ENCODE measurements at places on chromosomes 5 and 9.

GRCh38 chr5:72386639-72387038, 66.5 kb downstream of the PTCD2 start:
- no peak for DNase-seq

DNA sequence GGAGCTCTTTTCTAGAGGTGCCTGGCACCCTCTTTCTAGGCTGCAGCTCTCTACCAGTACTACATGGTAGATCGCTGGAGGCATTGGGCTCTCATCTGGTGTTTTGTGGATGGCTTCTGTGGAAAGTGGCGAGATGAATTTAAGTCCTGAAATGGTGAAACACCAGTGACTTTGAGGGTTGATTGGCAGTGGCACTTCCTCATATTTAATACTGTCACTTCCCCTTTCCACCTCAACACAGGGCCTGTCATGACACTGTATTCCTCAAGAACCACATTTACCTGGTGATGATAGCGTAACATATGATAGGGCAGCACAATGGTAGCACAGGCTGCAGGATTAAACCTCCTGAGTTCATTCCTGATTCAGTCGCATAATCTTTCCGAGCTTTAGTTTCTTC, 132.1 kb downstream of the KDM4C start:
- no peak for DNase-seq

DNA sequence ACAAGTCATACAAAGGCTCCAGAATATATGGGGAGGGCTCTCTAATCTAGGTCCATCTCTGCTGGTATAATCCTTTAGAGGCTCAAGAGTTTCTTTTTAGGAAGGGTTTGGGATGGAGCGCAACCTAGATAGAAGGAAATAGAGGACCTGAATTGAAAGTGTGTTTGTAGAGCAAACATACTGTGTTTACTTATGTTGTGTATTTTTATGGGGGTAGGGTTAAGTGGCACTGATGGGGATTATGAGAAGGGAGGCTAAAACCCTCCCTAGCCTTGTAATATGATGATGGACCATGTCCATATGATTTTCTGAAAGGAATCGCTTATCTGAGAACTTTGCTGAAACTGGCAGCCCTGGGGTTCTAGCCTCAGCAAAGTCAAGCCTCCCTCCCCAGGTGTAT, 4.4 kb upstream of the ELL2 start:
- DNase-seq, result no peak

DNA sequence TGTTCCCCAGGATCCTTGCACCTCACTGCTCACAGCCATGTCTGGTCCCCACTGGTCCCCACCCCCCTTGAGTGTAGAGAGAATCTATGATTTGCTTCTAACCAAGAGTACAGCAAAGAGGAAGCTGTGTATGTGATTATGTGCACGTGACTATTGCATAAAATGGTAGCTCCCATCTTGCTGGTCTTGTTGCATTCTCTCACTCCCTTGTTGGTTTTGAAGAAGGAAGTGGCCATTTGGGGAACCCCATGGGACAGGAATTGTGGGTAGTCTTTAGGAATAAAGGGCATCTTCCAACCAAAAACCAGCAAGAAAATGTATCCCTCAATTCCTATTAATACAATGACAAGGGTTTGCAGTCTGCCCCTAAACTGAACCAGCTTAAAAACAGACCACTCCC, 5.2 kb upstream of the FCN2 start:
- DNase-seq, result no peak

DNA sequence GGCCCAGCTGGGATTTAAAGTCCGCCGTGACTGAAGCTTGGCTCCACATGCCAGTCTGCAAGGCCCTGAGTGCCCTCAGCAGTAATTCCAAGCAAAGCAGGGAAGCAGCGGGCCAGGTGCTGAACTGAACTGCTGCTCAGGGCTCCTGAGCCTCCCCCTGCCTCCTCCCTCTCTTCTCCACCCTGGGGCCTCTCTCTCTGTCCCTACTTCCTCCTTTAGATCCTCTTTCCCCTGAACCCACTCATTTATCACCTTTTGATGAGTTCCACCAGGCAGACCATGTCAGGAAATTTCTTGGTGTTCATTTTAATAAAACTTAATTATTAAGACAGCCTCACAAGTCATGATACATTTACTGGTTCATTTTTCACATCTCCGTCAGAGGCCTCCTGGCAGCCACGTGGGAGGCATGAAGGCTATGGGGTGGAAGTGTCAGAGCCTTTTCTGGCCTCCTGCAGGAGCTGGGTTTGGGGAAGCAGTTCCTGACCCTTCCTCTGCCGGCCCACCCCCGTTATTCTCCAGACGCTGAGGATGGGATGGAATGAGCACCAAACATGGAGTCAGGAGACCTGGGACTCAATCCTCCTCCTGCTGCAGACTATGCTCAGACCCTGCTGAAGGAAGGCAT, 32.2 kb upstream of the KCNIP1 start:
- no peak for DNase-seq

DNA sequence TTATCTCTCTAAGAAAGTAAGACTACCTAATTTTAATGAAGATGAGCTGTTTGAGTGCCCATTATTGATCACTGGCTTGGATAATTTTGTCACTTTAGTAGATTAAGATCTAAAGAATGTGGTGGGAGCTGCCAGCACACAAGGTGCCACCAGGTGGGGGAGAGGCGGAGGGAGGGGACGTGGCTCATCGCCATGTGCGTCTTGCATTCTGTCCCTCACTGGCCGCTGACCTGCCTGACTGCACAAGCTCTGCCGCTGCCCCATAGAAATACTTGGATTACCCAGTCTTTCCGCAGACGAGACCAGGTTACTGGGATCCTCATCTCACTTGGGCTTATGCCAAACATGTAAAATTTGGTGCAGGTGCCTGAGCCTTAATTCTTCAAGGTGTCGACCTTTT, 37.6 kb downstream of the RHOBTB3 start:
- no peak for DNase-seq

DNA sequence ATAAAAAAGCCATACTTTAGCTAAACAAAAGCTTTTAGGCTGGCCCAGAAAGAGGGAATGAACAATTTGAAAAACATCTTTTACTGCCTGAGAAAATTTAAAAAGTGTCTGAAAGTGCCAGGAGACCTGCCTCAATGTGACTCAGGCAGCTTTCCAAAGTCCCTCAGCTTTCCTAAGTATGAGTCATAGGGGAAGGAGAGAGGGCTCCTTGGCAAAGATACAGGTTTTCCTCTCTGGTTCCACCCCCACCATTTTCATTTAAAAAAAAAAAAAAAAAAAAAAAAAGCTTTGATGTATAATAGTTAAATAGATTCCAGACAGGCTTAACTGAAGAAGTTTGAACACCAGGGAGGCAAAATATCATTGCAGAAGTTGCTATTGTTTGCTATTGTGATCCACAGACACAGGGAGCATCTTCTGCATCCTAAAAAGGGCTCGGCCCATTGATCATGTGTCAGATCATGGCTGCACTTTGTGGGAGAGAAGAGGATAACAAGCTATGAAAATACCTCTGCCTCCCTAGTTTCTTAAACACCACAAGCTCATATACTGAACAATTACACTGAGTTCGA, 71.5 kb downstream of the MRPS27 start:
- DNase-seq, result peak; percentile 95

GRCh38 chr9:114348261-114348905, 18.7 kb downstream of the ORM2 start:
- DNase-seq, result no peak

GRCh38 chr9:88995627-88996026, 4.4 kb downstream of the S1PR3 start:
- no peak for DNase-seq

DNA sequence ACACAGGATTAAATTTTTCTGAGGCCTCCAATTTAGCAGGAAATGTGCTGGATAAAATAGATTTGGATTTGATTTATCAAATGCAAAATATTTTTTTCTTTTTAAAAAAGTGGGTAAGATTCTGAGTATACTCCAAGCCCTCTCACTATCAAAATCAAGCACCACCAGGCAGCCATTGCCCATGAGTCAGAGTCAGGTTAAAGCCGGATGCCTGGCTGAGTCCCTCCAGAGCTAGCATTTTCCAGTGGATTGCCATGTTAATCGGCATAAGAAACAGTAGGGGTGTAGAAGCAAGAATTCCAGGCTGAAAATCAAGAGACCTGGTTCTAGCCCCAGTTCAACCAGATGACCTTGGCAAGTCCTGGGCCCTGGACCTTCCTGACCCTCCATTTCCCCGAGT, 85.3 kb downstream of the FAM114A2 start:
- no peak for DNase-seq
